NK-92 treated with Interleukin-12 subunit alpha and Interleukin-12 subunit beta, amount 100 ng/mL, for 24 hours (cell line): ENCODE measurements at places on chromosomes 2 and 18.
A peak's percentile ranks its signal among the peaks of the same experiment; 100 is the strongest.

DNA sequence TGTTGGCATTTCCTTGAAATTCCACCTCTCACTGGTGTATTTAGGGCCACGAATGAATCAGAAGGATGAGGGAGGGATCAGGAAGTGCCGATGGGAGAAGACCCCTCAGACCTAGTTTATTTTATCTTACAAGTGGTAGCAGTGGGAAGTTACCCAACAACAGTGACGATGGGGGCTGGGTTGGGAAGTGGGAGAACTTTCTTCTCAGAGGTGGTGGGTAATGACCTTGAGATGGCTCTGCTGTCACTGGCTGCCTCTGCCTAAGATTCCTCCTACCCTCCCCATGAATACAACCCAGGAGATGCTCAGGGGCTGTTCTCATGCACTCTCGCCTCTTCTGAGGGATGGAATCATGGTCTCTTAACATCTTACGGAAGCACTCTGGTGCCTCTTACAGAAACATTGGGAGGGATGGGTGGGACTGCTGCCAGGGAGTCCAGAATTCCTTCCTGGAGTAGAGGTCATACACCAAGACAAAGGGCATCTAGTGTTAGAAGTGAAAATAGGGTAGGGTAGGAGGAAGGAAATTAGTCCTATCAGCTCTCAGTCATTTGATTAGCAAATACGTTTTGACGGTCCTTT is 58.5 kb upstream of the TXNDC2 start:
- no peak for DNase-seq

GRCh38 chr2:98013407-98014042 is 17.8 kb upstream of the TMEM131 start:
- DNase-seq: no peak

DNA sequence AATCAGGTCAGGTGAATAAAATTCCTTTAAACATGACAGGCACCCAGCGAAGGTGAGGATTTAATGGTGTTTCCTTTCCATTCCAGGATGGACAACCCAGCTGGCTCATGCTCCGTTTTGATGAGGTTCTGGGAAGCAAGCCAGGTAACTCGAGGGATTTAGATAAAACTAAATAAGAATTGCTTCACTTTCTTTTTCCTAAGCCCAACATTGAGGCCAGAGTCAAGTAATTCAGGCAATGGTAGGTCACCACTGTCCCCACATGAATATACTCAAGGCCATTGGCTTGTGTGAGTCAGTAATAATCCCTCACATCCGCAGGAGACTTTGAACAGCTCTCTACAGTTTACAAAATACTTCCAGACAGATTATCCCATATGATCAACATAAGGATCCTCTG is 16.2 kb upstream of the LRATD1 start:
- DNase-seq: no peak

- peak; percentile 7 for DNase-seq
These were observed 136.8 kb downstream of the NEDD4L start for GRCh38 chr18:58180738-58181353.

DNA sequence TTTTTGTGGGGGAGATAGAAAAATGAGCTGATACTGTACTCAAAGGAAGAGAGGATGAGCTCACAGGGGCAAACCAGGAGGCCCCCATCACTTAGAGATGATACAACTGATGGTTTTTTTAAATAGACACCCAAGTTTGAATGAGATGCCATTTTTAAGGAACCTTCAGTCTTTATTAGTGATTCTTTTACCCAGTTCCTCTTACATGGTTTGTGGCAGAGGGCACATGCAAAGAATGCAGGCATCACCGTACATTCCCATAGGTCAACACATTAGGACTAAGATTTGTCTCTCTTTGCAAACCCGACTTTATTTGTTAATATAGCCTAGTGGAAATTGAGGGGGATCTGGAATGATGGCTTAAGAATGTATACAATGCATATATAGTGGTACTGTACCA is 250.9 kb downstream of the ASXL3 start:
- no peak for DNase-seq

- no peak for DNase-seq
These were observed 7.9 kb downstream of the RDH14 start for GRCh38 chr2:18552351-18553077.

DNA sequence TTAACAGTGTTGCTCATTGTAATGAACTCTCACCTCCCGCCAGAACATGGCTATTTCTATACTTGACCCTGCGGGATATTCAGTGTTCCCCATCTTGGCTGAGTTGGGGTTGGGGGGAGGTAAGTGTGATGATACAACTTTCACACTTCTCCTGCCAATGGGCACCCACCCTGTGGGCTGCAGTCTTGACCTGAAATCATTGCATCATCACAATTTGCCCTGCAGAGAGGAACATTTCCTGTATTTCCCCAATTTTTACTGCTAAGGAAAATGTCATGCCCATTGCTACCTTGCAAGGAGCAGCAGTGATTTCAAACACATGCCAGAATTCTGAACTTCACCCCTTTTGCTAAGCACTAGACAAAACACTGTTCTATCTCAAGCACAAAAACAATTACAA is 92.1 kb downstream of the ADD2 start:
- DNase-seq: no peak

GRCh38 chr2:106857882-106858478 is 28.0 kb downstream of the ST6GAL2 start:
- DNase-seq: no peak

- no peak for DNase-seq
These were observed 65.3 kb upstream of the RIT2 start for GRCh38 chr18:43180814-43181213.

DNA sequence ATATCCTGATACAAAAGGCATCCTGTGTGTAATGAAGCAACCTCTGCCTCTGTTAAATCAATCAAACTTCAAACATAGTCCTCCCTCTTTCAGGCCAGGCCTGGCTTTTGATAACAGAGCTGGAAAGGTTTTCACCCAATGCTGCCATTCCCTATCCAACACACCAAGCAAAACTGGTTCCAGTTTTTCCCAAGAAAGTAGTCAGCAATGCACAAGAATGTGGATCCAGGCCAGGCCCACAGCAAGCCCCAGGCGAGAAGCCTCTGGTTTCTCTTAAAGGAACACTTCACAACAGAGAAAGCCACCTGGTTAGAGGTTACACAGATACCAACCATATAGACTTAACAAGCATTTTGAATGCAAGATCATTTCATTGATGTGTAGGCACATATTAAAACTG is 49.2 kb upstream of the CCDC150 start:
- DNase-seq: no peak

- DNase-seq: no peak
These were observed 172.5 kb downstream of the MAIP1 start for GRCh38 chr2:200127848-200128247.

- DNase-seq: no peak
These were observed 6.2 kb upstream of the PLCL1 start for GRCh38 chr2:197798187-197798586.

- DNase-seq: no peak
These were observed 2.6 kb downstream of the NRP2 start for GRCh38 chr2:205684871-205685313.
